Stimulated activated CD8-positive, alpha-beta memory T cell treated with anti-CD3 and anti-CD28 coated beads, Interleukin-15, amount 100 ng/mL, for 48 hours (primary cell): ENCODE measurements at places on chromosomes 7 and 10.

- no peak for DNase-seq
Observed at GRCh38 chr10:59829601-59830000, 76.3 kb upstream of the MRLN start.

- no peak for DNase-seq
Observed at GRCh38 chr7:2507917-2508306, 11.7 kb upstream of the LFNG start.

DNA sequence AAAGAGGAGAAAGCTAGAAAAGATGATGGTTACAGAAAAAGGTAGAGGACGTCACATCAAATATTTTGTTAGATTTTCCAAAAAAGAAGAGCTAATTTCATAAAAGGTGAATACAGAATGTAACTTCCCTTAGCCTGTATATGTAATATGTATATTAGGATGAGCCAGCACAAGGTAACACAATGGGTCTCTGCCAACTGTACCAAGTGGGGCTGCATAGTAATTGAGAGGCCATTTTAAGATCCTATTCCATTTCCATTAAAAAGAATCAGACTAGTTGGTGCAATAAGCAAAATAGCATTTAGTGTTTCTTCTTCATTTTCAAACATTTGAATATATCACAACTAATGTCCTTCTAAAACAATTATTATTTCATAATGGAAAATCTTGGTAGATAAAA is 134.6 kb downstream of the SEMA3A start:
- no peak for DNase-seq

- peak; percentile 53 for DNase-seq
Observed at GRCh38 chr7:27196287-27196767, 3.6 kb downstream of the HOXA13 start.

- DNase-seq, result no peak
Observed at GRCh38 chr10:73965890-73966768, 31.8 kb upstream of the VCL start.
